ENCODE measurements at places on chromosomes 5 and 9.

DNA sequence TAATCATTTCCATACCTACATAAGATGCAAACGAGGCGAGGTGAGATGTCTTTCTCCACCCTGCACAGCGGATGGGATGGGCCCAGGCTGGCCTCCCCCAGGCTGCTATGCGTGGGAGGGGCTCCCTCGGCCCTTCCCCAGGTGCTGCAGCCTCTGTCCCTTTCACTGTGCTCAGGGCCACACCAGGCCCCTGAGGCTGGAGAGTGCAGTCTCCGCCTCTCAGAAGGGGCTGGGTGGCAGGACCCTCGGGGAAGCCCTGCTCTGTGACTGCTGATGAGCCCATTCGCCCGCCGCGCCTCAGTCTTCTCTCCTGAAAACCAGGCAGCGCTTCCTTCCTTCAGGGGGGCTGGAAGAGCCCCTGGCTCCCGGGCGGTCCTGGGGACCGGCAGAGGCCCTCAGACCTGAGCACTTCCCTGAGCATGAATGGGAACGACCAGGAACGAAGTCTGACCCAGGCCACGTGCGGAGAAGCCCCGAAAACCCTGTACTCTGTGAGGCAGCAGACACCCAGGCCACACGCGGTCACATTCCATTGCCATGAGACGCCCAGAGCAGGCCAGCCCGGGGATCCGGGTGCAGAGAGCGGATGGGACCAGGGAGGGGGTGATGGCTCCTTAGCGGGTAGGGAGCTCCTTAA is 21.9 kb upstream of the NOTCH1 start:
- DNase-seq: no peak

GRCh38 chr5:102781786-102782185 is 26.7 kb downstream of the PAM start:
- DNase-seq: no peak

GRCh38 chr9:5453673-5454072 is 3.3 kb downstream of the CD274 start:
- DNase-seq: no peak

GRCh38 chr5:38541174-38541725 is 15.2 kb downstream of the LIFR start:
- no peak for DNase-seq

DNA sequence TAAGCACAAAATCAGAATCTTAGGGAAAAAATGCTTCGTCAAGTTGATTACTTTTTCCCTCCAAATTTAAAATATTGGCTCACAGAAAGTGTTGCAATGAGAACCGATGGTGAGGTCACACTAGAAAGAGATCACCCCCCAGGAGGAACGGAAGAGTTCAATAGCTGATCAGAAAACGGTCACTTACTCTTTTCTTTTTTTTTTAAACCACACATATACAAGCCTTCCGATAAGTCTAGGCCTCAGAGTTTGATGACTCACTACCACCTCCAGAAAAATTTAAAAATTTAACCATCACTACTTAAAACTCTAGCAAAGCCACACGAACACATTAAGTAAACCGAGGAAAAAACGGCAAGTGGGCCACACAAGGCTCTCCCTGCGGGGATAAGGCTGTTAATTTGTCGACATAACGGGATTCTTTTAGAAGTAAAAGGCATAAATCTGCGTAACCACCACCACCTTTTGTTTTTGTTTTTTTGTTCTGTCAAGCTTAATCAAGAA is 1.2 kb downstream of the SURF4 start:
- no peak for DNase-seq

- DNase-seq: no peak
These were observed 157.7 kb upstream of the GNA14 start for GRCh38 chr9:77805810-77806209.

DNA sequence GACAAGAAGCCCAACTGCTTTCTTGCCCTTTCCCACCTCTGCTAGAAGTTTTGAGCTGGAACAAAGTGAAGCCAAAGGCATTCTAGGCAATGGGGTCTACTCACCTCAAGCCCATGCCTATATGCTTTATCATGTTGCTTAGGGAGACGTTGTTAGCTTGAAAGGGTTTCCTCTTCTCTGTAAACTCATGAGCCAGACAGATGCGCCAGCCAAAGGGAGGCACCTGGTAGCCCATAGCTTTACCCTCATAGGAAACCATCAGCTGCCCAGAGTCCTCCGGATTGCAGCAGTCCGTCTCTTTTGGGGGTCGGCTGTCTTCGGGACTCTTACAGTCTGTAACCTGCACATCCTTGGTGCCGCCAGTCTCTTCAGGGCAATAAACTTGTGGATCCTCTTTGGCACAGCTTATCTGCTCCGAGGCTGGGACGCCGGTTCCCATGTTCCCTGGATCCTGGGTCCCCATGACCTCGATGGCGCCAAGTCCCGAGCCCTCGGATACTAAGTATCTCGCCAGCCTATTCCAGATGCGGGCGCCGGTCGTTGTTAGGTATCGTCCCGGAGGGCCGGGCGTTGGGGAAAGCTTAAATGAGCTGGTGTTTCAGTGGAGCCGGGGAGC is 678 bp downstream of the GBA2 start:
- DNase-seq: no peak

DNA sequence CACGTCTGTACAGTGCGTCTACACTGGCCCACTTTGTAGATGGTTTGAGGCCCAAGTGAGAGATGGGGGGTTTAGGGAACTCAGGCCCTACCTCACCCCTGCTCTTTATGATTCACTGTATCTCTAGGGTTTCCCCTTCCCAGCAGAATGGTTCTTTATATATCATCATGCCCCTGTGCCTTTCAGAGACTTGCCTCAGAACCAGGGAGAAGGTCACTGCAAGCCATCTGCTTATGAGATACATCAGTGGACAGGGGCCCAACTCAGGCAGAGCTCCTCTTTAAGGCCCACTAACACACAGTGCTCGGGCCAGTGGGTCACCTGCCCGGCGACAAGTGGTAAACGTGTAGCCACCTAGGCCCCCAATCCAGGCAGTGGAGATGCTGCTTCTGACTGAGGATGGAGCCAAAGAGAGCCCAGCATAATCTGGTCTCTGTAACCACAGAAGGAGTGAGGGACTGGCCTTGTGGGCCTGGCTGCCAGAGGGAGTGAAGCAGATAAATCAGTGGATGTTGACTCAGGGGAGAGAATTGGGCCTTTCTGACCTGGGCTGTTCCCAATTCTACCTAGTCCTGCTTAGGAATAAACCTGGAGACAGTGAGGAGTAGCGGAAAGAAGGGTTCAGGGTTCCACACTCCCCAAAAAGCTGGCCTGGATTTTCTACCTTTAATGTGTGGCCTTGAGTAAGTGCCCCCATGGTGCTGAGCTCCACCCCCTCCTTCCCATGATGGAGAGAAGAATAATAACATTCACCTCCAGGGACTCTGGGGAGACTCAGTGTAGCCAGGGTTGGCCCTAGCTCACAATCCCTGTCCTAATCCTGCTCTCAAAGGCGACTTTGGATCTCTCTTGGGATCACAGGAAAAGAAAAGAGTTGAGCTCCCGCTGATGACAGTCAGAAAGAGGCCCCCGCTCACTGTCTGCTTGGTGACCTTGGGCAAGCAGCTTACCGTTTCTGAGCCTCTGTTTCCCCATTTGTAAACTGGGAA is 2.8 kb upstream of the DUSP1 start:
- DNase-seq: no peak

- DNase-seq: no peak
These were observed 310.8 kb downstream of the YTHDC2 start for GRCh38 chr5:113824307-113824706.

DNA sequence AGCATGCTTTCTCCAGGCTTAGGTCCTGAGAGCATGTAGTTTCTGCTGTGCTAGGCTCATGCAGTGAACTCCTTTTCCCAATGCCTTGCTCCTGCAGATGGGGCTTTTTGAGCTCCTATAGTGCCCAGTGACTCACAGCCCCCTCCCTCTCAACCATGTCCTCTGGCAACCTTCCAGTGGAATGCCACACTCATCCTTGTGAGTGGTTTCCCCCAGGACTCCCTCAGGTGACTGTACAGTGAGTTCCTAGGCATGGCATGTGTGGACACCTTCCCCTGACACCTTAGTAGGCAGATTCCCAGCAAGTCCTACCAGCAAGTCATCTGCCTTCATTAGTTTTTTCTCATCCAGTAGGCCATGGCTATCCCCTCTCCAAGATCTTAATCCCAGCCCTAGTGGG is 72.4 kb upstream of the CXCL14 start:
- no peak for DNase-seq

DNA sequence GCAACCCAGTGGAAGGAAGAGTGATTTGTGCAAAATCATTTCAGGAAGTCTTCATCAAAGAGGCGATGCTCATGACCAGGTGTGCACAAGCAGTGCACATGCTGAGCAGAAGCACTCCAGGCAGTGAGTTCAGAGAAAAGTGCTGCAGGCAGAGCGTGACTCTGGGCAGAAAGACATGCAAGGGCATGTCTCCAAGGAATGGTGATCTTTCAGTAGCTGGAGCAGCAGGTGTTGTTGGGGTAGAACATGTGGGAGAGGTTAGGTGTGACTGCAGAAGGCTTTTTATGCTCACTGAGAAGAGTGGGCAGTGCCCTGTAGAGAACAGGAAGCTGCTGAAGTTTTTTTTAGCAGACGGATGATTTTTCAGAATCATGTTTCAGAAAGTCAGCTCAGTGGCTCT is 545.4 kb upstream of the TLE4 start:
- DNase-seq: no peak

DNA sequence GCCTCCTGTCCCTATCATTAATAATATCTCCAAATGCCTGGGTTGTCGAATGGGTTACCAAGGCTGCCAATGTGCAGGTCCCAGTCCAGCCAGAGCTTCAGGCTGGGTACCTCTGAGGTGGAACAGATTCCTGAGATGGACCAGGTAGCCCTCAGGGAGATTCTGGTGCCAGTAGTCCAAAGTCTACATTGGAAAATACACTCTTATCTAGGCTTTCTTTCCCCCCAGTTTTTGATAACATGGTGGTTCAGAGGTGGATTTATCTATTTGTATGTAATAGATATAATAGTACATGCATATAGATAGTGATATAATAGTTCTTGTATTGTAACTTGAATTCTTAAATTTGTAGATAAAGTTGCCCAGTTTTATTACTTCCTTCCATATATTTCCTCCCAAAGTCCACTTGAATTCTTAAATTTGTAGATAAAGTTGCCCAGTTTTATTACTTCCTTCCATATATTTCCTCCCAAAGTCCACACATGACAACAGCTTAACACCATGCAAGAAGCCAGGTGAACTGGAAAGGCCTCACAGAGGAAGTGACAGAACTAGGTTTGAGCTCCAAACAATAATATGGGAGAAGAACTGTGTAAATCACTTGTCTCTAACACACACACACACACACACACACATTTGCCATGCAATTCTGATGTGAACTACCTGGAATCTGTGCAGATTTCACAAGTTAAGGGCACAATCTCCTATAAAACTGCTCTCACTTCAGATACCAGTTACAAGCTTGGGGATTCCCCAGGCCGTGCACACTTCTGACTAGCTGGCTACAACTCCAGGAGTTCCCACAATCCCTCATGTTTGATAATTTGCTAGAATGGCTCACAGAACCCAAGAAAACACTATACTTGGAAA is 30.7 kb upstream of the ERAP1 start:
- DNase-seq: no peak

- DNase-seq: no peak
These were observed 204.2 kb upstream of the CD180 start for GRCh38 chr5:67400752-67401151.

- no peak for DNase-seq
These were observed 26.1 kb upstream of the ANXA6 start for GRCh38 chr5:151183456-151184245.

DNA sequence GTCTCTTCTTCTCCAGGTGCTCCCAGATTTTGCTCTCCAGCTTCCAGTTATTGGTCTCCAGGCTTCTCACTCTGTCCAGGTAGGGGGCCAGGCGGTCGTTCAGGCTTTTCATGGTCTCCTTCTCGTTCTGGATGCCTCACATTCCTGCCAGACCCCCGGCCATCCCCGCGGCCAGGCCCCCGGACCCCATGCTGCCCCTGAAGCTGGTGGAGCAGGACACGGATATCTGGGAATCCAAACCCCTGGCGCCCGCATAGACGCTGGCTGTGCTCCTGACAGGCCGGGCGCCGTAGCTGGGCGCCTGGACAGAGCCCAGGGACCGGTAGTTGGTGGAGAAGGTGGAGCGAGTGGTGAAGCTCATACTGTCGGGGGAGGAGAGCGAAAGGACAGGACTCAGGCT is 534.4 kb upstream of the TLE4 start:
- DNase-seq: no peak

- DNase-seq: no peak
These were observed 108.7 kb downstream of the RXRA start for GRCh38 chr9:134434894-134435506.

DNA sequence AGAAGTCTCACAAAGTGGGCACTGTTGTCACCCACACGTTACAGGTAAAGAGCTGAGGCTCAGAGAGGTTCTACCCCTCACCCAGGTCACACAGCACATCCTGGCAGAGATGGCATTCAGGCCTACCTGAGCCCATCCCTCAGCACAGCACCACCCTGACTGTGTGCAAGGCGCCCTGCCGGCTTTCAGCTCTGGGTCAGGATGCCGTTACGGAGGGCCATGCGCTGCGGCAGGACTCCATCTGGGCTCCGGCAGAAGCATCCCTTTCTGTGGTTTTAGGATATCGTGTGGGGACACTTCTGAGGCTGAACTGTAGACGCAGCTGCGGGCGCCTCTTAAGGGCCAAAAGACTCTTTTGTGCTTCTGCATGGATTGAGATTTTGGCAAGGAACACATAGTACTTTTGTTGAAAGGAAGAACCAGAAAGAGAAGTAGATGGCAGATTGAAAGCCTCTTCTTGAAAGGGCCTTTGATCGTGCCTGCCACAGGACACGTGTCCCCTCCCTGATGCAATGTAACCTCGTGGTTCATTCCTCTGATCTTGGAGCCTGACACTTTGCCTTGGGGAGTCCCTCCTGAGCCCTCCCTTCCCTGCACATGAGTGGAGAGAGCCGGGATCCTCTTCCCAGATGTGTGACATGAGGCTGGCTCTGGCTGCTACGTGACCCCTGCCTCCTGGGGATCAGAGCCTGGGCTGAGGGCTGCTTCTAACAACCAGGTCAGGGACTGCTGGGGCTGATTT is 31.3 kb downstream of the USP20 start:
- DNase-seq: peak; percentile 63

DNA sequence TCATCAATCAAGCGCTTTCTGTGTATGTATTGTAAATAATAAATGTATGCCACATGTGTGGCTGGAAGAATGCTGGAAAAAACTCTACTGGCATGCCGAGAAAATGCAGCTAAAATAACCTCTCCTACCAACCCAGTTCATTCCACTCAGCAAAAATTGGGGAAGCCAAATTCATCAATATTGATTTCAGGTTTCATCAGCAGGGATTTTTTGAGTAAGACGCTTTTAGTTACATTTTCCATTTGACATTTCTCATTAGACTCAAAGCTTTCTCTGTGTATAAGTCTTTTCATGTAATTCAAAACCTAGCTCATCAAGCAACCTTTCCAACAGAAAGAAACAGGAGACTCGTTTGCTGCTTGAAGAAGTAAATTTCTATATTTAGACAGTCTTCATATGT is 338.1 kb downstream of the DMRT2 start:
- DNase-seq: no peak

DNA sequence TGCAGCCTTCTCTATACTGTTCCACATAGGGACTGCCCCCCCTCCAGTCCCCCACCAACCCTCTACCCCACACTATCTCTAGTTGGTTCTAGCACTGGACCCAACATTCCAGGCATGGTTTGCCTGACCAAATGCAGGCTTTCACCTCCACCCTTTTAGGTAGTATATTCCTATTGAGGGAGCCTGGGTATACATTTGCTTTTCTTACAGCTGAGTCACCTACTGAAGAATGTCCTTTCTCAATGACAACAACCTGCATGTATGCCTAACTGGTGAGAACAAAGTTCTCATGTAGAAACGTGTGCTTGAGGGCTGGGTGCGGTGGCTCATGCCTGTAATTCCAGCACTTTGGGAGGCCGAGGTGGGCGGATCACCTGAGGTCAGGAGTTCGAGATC is 8.2 kb downstream of the TNIP1 start:
- DNase-seq: no peak

- no peak for DNase-seq
These were observed 180.8 kb downstream of the LURAP1L start for GRCh38 chr9:12955510-12956163.

All from T-cell (primary cell).